ENCODE measurements at places on chromosomes 5 and 9.

DNA sequence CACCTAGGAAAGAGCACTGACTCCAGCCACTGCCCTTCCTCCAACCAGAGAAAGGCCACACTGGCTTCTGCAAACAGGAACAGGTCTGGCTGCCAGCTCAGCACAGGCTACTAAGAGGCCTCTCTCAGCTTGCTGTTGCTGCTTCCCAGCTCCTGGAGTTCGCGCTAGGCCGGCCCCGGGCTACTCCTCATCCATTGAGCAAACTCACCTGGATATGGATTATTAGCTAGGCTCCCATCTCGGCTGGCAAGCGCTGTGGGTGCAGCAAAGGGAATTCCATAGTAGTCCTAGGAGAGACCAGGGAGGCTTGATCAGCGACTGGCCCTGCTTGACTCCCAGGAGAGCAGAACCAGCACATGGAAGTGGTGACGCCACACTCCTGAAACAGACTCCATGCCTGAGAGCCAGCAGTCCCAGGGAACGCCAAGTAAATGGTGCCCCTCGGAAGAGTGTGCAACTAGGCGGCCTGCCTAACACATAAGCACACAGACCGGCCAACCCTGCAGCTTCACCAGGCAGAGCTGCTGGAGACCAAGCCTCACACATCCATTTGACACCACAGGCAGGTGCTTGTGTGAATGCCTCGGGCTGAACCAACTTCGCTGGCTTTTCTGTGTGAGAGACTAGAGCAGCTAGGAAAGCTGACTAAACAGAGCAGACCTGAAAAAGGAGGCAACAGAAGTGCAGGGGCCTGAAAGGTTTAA lies 107.2 kb downstream of the UBE2R2 start:
- DNase-seq, result no peak

GRCh38 chr9:7802666-7803065 lies 3.1 kb upstream of the DMAC1 start:
- DNase-seq, result no peak

DNA sequence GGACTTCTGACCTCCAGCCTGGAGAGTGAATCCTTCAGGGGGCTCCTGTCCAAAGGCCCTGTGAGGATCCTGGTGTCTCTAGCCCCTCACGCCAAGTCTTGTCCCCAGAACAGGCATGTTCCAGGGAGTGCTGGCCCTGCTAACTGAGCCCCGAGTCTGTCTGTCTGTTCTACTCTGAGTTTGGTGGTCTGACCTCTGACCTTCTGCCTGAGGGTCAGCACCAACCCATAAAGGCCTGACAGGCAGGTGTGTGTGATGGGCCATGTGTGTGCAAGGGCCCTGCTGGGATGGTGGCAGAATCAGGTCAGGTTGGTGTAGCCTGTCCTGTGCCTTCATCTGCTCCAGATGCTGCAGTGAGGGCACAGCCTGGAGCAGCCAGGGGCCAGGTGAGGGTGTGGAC lies 46.3 kb downstream of the PHF2 start:
- DNase-seq, result no peak

- no peak for DNase-seq
These were observed 75.8 kb downstream of the MAP1B start for GRCh38 chr5:72183101-72183520.

DNA sequence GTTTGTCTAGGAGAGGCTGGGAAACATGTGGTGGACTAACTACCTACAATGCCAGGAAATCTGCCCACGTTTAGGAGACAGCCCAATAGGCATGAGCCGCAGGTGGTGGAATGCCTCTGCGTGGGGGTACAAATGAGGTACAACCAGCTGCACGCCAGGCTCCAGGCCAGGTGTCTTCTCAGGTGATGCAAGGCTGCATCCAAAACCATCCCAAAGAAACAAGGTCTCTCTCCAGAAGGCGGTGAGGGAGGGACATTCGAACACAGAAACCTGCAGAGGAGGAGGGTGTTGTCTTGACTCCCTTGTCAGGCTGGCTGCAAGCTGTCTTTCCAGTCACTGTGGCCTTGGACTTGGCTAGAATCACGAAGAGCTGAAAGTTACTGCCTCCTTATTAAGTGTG lies 11.6 kb downstream of the ANKH start:
- DNase-seq, result no peak

- DNase-seq, result no peak
These were observed 154.0 kb downstream of the PIK3R1 start for GRCh38 chr5:68369457-68370125.

DNA sequence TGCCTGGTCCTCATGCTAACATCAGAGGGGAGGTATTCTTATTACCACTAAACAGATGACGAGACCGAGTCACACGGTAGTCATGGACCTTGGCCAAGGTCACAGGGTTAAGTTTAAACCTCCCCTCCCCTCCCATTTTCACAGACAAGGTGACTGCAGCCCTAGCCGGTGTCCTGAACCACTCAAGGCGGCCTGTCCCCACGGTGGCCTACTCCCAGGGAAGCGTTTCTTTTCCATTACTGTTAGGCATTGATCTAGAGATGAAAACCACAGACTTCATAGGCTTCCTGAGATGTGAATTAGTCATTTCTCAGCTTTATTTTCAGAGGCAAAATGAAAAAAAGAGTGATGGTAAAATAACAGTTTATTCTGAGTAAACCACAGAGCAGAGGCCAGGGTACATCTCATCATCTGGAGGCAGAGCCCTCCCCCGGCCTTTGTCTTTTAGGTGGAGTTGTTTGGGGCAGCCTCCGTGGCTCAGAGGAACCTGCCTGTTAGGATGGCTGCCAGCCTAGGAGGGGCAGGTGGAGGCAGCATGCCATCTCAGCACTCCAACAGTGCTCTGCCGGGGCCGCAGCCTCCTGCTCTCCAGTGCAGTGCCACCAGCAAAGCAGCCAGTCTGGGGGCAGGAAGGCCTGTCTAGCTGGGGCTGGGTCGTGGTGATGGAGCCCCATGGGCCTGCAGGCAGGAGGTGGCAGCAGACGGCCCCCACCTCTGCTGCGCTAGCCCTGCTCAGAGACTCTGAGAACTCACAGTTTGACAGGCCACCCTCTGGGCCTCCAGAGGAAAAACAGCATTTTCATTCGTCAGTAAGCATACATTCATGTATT lies 71.2 kb downstream of the RAPGEF1 start:
- DNase-seq, result no peak

DNA sequence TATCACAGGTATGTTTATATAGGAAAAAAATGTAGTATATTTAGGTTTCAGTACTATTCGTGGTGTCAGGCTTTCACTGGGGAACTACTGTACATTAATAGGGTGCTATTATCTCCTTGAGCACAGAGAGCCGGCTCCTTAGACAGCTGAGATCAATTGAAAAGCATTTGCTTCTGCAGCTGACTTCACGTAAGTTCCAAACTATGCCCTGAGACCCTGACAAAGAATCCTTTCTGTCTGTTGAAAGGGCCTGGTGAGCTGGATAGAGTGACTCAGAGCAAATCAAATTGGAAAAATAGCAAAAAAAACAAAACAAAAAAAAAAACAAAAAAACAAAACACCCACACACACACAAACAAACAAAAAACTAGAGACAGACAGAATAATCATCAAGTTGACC lies 652.0 kb downstream of the MTRR start:
- no peak for DNase-seq

GRCh38 chr9:21985964-21986667 lies 8.1 kb downstream of the CDKN2A start:
- no peak for DNase-seq

- DNase-seq, result peak; percentile 47
These were observed 1.3 kb downstream of the MOB3B start for GRCh38 chr9:27528076-27528885.

GRCh38 chr5:85278193-85278592 lies 893.5 kb upstream of the EDIL3 start:
- no peak for DNase-seq

GRCh38 chr5:155807884-155808576 lies 518.9 kb upstream of the SGCD start:
- no peak for DNase-seq

DNA sequence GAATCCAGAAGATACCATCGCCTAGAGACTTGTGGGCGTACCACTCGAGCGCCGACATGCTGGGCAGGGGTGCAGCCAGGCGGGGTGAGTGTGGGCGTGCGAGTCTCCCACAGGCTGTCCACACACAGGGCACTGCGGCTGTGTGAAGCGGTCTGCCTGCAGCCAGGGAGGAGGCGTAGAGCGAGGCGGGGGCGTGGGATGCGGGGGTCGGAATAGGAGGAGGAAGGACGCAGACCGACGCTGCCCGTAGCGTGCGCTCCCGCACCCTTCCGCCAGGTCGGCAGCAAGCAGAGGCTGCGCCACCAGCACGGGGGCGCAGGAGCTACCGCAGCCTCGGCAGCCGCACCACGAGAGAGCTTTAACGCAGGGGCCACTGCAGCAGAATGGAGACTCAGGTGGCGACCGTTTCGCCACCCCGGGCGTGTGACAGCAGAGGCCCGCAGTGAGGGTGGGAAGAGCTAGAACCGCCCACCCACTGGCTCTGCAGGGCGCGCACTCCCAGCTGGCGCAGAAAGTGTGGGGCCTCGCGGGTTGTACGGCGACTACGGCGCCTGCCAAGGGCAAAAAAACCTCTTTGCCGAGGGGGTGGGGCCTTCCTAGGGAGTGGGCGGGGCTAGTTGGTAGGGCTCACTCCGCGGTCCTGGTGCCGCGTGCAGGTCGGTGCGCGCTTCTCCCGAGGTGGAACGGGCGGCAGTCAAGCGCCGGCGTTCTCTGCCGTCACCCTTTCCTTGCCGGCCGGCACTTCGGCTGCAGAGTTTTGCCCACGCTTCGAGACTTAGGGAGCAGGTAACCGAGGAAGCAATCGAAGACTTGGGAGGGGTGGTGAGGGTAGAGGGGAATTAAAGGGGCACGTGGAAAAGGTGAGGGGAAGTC lies at the start of the genes MBLAC2 and POLR3G:
Gene MBLAC2, minus strand, starts transcription at position 537 of the 873 bp plus-strand sequence. Its CDS starts 479 bp downstream, at position 58.
Gene POLR3G, plus strand, starts transcription at position 630 of the 873 bp plus-strand sequence. CDS start 10,704 bp downstream, outside the sequence.
- DNase-seq, result peak; percentile 84

DNA sequence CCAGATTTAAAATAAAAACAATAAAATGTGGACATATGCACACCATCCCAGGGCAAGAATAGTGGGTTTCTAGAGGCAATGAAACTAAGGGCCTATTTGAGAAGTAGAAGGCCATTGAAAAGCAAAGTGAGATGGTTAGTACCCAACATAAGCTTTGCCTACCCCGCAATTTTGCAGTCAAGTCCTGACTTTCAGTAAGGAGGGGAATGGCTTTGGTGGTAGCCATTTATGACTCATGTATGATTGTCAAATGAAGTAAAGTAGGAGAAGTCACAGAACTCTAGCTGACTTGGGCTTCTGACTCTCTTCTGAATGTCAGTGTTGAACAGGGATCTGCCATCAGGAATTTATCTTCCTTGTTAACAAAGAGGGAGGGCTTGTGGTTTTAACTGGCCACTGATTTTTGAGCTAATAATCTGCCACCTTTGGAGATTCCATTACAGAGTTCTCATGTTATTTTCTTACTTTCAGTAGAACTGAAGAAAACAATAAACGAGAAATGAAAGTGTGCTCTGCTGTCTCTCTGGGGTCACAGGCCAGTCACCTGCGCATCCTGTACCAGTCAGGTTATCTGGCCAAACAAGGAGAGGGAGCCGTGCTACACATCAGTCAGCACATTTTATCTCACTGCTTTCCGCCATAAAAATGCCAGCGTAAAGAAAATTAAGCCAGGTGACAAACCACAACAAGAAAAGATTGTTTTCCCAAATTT lies 14.3 kb upstream of the SNCAIP start:
- no peak for DNase-seq
